ENCODE measurements at places on chromosomes 11 and 22.

- DNase-seq = peak; percentile 64
These were observed 2.4 kb upstream of the RANGAP1 start for GRCh38 chr22:41288245-41288946.

DNA sequence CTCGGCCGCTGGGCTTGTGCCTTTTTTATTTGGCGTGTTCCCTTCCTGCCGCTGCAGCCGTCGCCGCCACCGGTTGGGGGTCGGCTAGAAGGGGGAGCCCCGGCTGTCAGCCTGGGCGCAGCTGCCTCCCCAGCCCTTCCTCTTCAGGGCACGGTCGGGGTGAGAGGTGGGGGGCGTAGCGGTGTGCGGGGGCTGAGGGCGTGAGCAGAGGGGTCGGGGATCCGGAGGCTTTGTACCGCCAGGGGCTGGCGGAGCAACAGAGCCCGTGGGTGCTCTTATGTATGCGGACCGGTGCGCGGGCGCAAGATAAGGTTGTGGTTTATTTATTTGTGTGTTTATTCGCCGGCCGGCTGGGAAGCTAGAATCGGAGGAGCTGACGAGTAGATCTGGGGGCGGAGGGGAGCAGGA is 477 bp downstream of the ZBTB16 start:
- DNase-seq = peak; percentile 68

- no peak for DNase-seq
These were observed 24.6 kb downstream of the INCENP start for GRCh38 chr11:62148271-62148980.

DNA sequence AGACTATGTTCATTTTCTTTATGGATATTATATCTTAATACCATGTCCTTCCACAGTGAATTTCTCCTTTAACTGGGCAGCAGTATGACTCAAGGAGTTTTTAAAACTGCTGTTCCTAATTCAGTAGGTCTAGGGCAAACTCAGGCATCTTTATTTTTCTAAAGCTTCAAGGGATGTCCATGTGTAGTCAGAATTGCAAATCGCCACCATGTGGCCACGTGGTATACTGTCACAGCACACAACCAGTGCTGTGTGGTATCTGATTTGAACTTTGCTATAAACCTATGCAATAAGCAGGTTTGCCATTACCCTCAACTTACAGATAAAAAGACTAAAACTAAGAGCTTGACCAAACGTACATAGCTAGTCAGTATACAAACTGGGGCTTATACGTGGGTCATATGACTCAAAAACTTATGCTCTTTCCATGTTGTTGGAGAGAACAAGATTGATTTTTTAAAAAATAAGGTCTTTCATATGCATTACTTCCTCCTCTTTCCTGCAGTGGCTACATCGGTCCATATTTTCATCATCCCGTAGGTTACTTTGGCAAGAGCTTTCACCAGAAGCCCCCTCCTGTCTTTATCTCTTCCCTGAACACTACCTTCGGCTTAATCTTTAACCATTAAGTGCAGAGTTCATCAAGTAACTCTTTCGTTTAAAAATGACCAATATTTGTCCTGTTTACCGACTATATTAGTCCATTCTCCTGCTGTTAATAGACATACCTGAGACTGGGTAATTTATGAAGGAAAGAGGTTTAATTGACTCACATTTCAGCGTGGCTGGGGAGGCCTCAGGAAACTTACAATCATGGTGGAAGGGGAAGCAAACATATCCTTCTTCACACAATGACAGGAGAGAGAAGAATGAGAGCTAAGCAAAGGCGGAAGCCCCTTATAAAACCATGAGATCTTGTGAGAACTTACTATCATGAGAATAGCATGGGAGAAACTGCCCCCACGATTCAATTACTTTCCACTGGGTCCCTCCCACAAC is 8.0 kb upstream of the HTATIP2 start:
- peak; percentile 61 for DNase-seq

DNA sequence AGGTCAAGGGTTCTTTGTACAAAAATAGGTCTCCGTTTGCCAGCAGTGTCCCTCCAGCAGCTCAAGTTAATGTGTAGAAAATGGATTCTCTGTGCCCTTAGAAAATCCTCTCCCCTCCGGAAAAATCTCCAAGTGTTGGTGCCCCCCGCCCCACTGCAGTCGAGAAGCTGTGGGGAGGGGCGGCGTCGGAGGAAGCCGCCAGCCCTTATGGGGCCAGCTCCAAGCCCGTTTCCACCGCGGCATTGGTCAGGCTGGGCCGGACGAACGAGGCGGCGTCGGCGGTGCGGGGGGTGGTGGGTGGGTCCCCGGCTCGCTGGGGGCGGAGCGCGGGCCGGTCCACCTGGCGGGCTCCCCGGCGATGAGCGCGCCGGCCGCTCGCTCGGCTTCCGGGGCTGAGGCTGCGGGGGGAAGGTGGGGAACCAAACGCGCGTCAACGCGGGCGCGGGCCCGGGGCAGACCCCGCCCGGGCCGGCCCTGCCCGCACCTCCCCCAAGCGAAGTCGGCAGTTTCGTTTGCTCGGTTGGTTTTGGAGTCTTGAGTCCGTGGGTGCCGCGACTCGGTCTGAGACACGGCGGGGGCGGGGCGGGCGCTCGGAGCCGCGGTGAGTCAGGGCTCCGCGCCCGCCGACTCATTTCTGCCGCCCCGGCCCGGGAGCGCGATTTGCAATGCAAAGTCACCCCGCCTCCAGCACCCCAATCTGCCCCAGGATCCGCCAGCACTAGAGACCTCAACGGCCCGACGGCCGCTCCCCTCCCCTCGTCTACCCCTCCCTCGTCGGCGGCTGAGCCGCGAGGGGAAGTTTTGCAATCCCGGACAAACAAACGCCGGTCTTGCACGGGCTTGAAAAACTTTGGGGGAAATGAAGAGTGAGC is 1.4 kb downstream of the ASCL2 start:
- DNase-seq = peak; percentile 44

GRCh38 chr11:131474947-131475346 is 104.5 kb downstream of the NTM start:
- DNase-seq = no peak

DNA sequence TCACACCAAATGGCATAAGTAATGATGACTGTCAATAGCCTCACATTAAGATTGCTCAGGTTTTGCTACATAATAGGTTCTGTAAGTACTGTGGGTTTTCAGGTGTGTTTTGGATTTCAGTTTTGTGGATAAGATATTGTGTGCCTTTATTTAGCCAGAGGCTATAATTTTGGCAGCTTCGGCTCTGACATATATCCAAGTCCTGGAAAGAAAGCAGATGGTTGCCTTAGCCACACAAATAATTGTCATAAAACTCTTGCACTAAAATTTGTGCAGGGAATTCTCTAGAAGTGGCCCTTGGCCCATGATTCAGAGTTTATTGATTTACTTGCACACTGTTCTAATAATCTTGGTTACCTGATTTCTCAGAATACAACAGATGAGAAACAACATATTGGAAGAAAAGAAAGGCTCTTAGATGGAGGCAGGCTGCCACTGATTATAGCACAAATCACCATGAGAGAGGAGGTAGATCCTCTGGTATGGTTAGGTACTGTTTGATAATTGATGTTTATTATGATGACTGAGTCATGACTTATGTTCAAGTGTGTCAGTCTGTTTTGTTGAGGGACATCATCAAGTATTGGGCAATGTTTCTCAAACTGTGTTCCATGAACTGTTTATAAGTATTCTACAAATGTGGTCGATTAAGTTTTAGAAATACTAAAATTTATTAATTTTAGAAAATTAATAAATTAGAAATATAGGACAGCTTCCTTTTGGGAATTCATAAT is 9.6 kb downstream of the REXO2 start:
- DNase-seq = no peak

- DNase-seq = no peak
These were observed 24.4 kb upstream of the CD5 start for GRCh38 chr11:61077936-61078335.

GRCh38 chr11:57394203-57394965 is 3.9 kb upstream of the PRG2 start:
- DNase-seq = no peak

- DNase-seq = no peak
These were observed 233.4 kb downstream of the LRRC4C start for GRCh38 chr11:41225856-41226633.

DNA sequence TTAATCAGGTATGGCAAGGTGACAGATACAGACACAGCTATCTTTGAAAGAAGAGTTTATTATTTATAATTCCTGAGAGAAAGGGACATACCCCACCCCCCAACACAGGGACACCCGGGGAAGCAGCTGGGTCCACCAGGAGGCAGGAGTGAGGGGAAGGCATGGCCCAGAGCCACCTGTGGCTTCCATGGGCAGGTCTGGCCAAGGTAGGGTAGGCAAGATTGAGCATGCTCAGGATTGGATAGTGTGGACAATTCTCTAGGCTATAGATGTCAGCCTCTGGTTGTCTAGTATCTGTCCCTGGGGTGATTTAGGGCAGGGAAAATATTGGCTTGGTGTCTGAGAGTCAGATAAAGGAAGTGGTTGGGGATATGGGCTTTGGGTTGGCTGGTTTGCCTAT is 27.5 kb upstream of the SMIM35 start:
- no peak for DNase-seq

DNA sequence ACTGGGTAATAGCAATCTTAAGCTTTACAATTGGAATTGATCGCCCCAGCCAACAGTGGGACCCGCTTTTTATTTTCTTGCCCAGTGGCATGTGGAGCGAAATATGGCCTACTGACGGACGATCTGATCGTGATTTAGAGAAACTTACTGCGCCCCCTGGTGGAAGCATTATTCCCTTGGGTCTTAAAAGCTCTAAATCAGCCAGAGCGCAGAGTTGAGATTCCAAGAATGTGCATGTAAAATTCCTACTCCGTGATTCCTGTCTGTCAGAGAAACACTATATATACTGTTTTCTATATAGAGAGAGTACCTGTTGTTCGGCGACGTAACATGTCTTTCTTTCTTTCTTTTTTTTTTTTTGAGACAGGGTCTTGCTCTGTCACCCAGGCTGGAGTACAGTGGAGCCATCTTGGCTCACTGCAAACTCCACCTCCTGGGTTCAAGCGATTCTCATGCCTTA is 3.7 kb upstream of the DPF2 start:
- DNase-seq = peak; percentile 99

Measured in cardiac muscle cell (in vitro differentiated cells and primary cell).